Endothelial cell (in vitro differentiated cells): ENCODE measurements at places on chromosomes 12 and 14. TPM values are rescaled to one million over a fixed set of nuclear protein-coding genes. Genes with fewer than 3 reads are reported as not detected.

Gene LRCOL1
- total RNA-seq = not detected

Gene CFAP54
- 2.5 TPM for total RNA-seq

Gene KRT85
- total RNA-seq = not detected

Gene ANP32D
- total RNA-seq = not detected

Gene INHBE
- not detected for total RNA-seq

Gene ADAMTS20
- 0.15 TPM for total RNA-seq

Gene LGR5
- 1.1 TPM for total RNA-seq

Gene PROX2
- 0.08 TPM for total RNA-seq

Gene UBE2N
- 150 TPM for total RNA-seq

Gene PTCSC3
- not detected for total RNA-seq

GRCh38 chr12:90301561-90302133, 593.0 kb upstream of the ATP2B1 start:
- H3K27ac ChIP-seq = no peak overlapping the region
- no peaks in the 10 kb centered on the region for H3K27me3 ChIP-seq
- no peak overlapping the region for H3K4me3 ChIP-seq
- H3K4me1 ChIP-seq = peaks cover 6% of the 10 kb centered on the region
- DNase-seq = no peak

DNA sequence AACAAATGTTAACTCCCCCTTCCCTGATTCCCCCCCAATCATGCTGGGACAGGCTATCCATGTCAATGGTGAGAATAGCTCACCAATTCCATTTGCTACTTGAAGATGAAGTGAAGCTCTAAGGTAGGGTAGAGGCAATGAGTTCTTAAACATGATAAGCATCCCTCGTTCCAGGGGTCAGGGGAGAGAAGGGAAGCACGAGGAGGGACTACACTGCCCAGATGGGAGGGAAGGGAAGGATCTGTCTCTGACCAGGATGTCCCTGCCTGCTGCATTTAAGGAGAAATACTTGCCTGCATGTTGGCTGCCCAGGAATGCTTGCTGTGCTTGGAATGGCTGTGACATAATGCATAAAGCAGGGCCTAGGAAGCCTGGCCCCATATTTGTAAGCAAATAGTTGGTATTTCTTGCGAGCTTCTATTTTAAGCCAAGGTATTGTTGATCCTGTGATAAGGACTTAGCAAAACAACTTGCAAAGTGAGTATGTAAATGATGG, 155.1 kb downstream of the CEP83 start:
- H3K36me3 ChIP-seq = peaks cover 6% of the 10 kb centered on the region
- DNase-seq = no peak
- no peak overlapping the region for H3K4me3 ChIP-seq
- peaks cover 16% of the 10 kb centered on the region for H3K4me1 ChIP-seq
- H3K27me3 ChIP-seq = no peaks in the 10 kb centered on the region

- H3K36me3 ChIP-seq = no peaks in the 10 kb centered on the region
- no peak overlapping the region for H3K4me3 ChIP-seq
- no peak overlapping the region for H3K27ac ChIP-seq
- peaks cover 11% of the 10 kb centered on the region for H3K27me3 ChIP-seq
- no peak for DNase-seq
Observed at GRCh38 chr12:130456375-130457199, 118.9 kb downstream of the PIWIL1 start.

GRCh38 chr14:77284066-77284465, 13.1 kb upstream of the NGB start:
- peaks cover 12% of the 10 kb centered on the region for H3K36me3 ChIP-seq
- peaks cover 6% of the 10 kb centered on the region for H3K27me3 ChIP-seq
- peaks cover 7% of the 10 kb centered on the region for H3K4me1 ChIP-seq
- no peak overlapping the region for H3K27ac ChIP-seq
- DNase-seq = no peak

GRCh38 chr12:10067942-10068341, 30.8 kb downstream of the CLEC1A start:
- peaks cover 34% of the 10 kb centered on the region for H3K36me3 ChIP-seq
- peaks cover 2% of the 10 kb centered on the region for H3K27me3 ChIP-seq
- peak; percentile 38 for DNase-seq
- H3K4me3 ChIP-seq = peak overlapping the region; percentile 68
- peaks cover 69% of the 10 kb centered on the region for H3K4me1 ChIP-seq

DNA sequence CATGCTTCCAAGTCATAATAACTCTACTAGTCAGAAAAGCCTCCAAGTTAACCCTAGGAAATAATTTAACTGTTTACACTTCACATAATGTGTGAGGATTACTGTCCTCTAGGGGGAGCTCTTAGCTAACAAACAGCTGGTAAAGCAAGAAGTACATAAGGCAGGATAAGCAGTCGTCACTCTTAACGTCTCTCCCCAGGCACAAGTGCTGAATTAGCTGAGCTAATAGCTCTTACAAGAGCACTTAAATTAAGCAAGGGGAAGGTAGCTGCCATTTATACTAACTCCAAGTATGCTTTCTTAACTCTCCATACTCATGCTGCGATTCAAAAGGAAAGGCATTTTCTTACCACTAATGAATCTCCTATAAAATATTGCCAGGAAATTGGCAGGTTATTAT, 79.3 kb upstream of the TSPAN11 start:
- H3K4me3 ChIP-seq = no peak overlapping the region
- peaks cover 29% of the 10 kb centered on the region for H3K4me1 ChIP-seq
- H3K36me3 ChIP-seq = no peaks in the 10 kb centered on the region
- H3K27ac ChIP-seq = no peak overlapping the region

GRCh38 chr14:35287431-35288013, 4.7 kb upstream of the PSMA6 start:
- H3K36me3 ChIP-seq = peaks cover 7% of the 10 kb centered on the region
- no peak for DNase-seq
- H3K27ac ChIP-seq = no peak overlapping the region
- H3K27me3 ChIP-seq = no peaks in the 10 kb centered on the region

DNA sequence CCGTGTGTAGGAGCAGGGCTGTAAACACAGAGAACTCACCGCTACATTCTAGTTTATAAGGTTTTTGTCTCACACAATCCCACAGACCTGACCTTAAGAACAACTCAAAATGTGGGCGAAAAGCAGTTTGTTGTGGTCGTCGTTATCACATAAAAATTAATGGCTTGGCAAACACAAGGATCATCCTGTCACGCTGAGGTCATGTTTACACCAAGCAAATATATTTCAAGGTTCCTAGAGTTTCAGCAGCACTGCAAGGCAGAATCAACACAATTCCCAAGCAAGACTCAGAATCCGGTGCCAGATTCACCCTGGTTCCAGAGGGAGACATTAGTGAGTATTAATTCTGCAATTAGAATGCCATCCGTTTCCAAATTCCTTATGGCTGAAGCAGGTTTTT, 30.1 kb upstream of the MAP1LC3B2 start:
- DNase-seq = no peak
- no peak overlapping the region for H3K4me3 ChIP-seq
- H3K27me3 ChIP-seq = peaks cover 4% of the 10 kb centered on the region
- peaks cover 12% of the 10 kb centered on the region for H3K4me1 ChIP-seq
- no peaks in the 10 kb centered on the region for H3K36me3 ChIP-seq

DNA sequence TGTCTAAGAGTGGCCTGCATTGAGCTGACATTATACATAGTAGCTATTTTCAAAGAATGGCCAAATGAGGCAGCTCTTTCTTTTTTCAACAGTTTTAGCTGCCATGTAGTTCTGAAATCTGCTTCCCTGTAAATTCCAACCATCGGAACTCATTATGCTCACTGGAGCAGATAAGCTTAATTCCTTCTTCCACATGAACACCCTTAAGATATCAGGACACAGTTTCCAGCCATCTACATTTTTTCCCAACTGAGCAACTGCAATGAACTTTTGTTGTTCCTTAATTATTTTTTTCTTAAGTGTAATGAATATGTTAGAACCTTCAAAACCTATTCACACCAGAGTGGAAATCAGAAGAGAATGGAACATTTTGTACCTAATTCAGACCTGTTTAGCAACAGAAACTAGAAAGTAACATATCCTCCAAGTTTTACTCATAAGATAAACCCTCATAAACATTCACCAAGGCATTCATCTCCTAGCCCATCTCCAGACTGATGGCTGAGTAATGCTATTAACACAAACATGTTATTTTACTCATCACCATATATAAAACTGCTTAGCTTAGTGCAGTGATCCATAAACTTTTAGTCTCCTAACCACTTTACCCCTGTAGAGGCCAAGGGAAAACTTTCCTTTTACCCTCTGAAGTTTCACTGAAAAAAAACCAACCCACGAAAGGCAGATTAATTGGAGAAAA, 296.1 kb upstream of the SYT1 start:
- H3K27me3 ChIP-seq = no peaks in the 10 kb centered on the region
- peaks cover 12% of the 10 kb centered on the region for H3K4me1 ChIP-seq
- DNase-seq = no peak
- H3K4me3 ChIP-seq = no peak overlapping the region
- no peaks in the 10 kb centered on the region for H3K36me3 ChIP-seq

DNA sequence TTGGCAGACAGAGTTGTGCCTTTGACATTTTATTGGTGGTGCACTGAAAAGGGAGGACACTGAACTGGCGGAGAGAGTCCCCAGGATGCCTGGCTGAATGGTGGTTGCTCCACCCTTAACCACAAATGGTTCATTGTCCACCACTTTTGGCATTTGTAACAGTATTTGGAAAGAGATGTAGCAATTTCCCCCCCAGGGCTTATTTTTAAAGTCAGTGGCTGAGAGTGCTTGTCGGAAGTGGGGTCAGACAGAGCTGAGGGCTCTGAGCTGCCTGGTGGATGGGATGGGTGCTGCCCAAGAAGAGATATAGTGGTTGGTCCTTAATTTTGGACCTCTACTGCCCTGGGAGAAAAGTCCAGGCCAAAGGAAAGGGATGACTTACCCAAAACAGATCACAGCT, 31.5 kb upstream of the FGF6 start:
- H3K4me3 ChIP-seq = no peak overlapping the region
- H3K4me1 ChIP-seq = no peaks in the 10 kb centered on the region
- no peak for DNase-seq
- H3K36me3 ChIP-seq = peaks cover 7% of the 10 kb centered on the region
- no peak overlapping the region for H3K27ac ChIP-seq

DNA sequence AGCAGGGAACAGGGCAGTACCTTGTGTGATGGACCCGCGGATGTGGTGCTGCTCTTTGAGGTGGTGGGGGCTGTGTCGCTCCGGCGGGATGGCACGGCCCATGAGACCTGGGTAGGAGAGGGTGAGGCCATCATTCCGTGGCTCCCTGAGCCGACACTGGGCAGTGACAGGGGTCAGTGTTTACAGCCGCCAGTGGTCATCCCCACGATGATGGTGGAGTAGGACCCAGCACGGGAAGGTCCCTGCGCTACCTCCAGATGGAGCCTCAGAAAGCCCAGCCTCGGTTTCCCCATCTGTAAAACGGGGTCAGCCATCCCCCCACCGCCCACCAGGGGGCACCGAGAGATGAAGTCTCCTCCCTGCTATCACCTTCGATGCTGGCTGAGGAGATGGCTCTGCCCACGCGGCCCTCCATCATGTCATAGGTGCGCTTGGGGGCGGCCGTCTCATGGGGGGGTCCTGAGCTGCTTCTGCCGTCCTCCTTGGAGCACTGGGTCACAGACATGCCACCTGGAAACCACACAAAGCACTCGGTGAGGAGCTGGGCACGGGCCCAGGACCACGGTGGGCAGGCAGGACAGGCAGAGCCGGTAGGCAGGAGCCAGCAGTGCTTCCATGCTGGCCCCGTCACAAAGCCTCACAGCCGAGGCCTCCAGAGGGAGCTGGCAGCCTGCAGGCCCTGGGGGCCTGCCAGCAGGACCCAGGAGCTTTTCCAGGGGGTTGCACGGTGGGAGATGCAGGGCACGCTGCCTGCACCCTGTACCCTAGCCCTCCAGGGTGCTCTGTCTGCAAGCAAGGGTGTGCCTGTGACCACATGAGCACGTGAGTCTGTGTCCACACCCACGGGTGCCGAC, 53.1 kb downstream of the RFLNA start:
- peaks cover 25% of the 10 kb centered on the region for H3K36me3 ChIP-seq
- DNase-seq = peak; percentile 16
- H3K4me3 ChIP-seq = peak overlapping the region; percentile 47
- peaks cover 4% of the 10 kb centered on the region for H3K27me3 ChIP-seq
- H3K4me1 ChIP-seq = peaks cover 3% of the 10 kb centered on the region
- H3K27ac ChIP-seq = no peak overlapping the region

- no peak overlapping the region for H3K27ac ChIP-seq
- H3K36me3 ChIP-seq = no peaks in the 10 kb centered on the region
Observed at GRCh38 chr12:124771462-124772288, 92.0 kb downstream of the SCARB1 start.

DNA sequence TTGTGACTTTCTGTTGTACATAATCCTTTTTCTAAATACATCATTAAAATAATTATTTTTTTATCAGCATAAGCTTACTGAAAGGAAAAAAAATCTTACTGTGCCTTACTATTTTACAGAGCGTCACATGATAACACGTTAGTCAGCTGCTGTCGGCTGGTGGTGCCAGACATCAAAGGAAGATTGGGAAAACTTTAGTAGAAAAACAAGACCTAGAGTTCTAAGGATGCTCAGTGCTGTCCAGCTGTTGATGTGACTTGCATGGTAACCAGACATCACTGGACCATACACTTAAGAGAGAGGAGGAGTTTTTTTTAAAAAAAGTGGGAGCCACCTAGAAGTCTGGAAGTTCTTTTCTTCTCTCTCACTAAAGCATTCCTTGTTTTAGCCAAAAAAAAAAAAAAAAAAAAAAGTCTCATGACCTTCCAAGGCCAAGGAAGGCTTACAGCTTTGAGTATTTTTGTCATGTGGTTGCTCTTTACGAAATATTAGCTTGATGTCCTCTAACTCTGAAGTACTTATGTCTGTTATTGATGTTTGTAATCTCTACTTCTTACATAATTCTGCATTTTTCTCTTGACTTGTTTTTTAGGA, 4.5 kb downstream of the RASSF8 start:
- no peaks in the 10 kb centered on the region for H3K36me3 ChIP-seq
- H3K4me1 ChIP-seq = peaks cover 34% of the 10 kb centered on the region
- H3K4me3 ChIP-seq = no peak overlapping the region
- peaks cover 2% of the 10 kb centered on the region for H3K27me3 ChIP-seq
- DNase-seq = no peak

DNA sequence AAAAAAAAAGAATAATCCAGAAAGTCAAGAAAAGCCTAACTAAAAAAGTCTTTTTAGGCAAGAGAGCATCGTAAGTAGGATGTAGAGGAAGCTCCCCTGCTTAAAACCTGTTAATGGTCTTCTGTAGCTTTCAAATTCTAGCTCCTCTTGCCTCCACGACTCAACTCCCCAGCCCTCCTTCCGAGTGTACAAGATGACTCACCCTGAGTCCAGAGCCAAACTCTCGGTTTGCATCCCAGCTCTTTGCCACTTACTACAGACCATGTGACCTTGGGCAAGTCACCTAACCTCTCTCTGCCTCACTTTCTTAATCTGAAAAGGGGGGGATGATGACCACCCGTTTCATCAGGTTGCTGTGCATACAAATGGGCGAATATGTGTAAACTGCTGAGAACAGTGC, 460.4 kb downstream of the DPF3 start:
- H3K27me3 ChIP-seq = peaks cover 1% of the 10 kb centered on the region
- H3K27ac ChIP-seq = no peak overlapping the region
- DNase-seq = no peak
- H3K4me1 ChIP-seq = peaks cover 6% of the 10 kb centered on the region

DNA sequence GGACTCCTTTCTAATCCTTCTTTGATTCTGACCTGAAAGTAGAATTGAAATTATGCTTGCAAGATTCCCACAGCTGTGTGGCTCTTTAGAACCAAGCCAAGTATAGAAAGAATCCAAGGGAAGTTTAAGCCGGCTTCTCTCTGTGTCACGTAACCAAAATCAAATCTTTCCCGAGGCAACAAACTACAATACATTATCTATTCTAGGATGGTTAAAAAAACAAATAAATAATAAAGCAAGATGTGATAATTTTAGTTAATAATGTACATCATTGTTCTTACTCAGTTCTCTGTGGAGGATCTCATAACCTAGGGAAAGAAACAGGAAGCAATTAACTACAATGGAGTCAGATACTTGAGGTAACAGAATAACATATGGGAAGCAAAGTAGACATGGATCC, 78.1 kb upstream of the ST8SIA1 start:
- H3K36me3 ChIP-seq = no peaks in the 10 kb centered on the region
- H3K4me1 ChIP-seq = no peaks in the 10 kb centered on the region
- H3K4me3 ChIP-seq = no peak overlapping the region
